NCI-H510A treated with DMSO at 0.1 percent for 48 hours (cell line): ENCODE measurements at places on chromosomes 1 and 21.

- DNase-seq = no peak
Observed at GRCh38 chr1:96256130-96256790, 465.3 kb upstream of the PTBP2 start.

DNA sequence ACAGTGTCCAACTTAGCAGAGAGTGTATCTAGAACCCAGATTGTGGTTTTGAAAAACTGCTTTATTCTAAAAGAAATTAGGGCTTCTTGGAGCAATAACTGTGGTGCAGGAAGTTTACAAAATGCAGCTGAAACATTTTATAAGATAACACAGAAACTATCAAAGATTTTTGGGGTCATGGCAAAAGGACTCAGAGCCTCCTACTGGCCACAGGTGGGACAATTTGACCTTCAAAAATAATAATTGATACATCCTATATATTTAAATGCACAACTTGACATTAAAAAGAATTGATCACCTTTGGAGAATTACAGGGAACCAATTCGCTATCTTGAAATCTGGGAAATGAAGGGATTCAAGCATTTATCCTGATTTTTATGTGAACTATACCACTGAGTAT lies 235.2 kb downstream of the RPS6KC1 start:
- DNase-seq = no peak

- DNase-seq = no peak
Observed at GRCh38 chr21:29748391-29749167, 191.2 kb downstream of the GRIK1 start.

GRCh38 chr1:156165083-156165482 lies 11.7 kb downstream of the SEMA4A start:
- no peak for DNase-seq

- peak; percentile 90 for DNase-seq
Observed at GRCh38 chr1:54542120-54542961, 5.7 kb upstream of the ACOT11 start.

DNA sequence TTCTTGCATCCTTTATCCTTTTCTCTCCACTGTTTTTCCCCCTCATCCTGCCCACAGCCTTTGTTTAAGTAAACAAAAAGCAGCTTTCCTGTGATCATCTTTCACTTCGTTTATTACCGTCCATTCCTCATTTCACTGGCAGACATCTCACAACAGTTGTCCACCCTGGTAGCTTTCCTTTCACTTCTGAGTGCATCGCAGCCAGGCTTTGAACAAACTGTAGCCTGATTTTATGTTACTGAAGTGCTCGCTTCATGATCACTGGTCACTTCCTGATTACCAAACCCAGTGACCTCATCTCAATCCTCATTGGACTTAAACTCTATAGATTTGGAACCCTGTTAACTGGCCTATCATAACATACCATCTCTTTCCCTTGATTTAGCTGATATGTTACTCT lies 67.7 kb downstream of the SDCCAG8 start:
- DNase-seq = peak; percentile 3

GRCh38 chr1:103469801-103470200 lies 55.7 kb upstream of the RNPC3 start:
- no peak for DNase-seq

DNA sequence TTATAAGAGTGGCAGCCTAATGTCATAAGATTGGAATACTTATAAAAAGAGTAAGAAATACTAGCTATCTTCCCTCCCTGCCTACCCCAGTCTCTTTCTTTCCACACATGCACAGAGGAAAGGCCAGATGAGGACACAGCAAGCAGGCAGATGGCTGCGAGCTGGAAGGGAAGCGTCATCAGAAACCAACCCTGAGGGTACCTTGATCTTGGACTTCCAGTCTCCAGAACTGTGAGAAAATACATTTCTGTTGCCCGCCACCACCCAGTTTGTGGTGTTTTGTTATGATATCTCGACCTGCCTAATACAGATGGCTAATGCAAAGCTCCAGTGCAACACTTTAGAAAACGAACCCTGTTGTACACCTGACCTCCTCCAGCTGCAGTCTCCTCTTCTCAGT lies 2.3 kb upstream of the OR2C3 start:
- DNase-seq = no peak

GRCh38 chr1:219639876-219640577 lies 27.1 kb upstream of the ZC3H11B start:
- DNase-seq = no peak

DNA sequence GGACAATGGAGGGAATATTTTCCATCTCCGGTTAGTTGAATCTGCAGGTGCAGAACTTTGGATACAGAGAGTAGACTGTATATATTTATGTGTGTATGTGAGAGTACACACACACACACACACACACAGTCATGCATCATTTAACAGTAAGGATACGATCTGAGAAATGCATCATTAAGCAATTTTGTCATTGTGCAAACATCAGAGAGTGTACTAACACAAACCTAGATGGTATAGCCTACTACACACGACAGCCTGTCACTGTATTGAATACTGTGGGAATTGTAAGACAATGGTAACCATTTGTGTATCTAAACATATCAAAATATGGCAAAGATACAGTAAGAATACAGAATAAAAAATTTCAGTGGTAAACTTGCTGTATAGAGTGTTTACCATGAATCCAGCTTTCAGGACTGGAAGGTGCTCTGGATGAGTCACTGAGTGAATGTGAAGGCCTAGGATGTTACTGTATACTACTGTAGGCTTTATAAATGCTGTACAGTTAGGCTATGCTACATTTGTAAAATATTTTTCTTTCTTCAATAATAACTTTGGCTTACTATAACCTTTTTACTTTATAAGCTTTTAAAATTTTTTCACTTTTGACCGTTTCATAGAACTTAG lies 138.5 kb downstream of the ZZZ3 start:
- DNase-seq = peak; percentile 57

DNA sequence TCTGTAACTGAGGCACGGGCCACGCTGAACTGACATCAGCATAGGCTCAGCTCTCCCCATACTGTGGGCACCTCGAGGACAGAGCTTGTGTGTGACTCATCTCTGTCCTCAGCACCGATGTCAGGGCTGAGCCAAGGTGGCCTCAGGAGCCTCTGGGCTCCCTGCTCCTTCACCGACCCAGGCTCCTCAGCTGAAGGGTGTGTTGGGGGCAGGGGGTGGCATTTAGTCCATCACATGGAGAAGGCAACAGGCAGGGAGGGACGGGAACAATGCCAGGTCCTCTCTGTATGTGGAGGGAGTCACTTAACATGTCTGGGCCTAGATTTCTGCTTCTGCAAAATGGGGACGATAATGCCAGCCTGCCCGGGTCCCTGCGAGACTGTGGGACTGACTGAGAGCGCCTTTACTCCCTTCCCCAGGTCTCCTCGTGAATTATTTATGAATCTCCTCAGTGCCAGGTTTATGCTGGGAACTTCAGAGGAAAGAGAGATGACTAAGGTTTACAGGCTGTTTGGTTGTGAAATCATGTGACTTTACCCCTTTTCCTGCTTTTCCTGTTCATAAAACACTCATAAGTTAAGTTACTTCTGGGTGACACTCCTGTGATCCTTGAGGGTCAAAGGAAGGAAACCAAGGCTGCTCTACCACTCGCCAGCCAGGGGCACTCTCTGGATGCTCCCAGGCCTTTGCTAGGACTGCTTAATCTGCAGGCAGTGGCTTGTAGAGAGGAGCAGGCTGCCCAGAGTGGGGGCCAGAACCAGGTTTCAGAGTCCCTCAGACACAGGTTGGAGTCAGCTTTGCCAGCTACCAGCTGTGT lies 16.2 kb downstream of the TTC39A start:
- no peak for DNase-seq

- DNase-seq = no peak
Observed at GRCh38 chr21:31537872-31538576, 121.5 kb upstream of the SOD1 start.

DNA sequence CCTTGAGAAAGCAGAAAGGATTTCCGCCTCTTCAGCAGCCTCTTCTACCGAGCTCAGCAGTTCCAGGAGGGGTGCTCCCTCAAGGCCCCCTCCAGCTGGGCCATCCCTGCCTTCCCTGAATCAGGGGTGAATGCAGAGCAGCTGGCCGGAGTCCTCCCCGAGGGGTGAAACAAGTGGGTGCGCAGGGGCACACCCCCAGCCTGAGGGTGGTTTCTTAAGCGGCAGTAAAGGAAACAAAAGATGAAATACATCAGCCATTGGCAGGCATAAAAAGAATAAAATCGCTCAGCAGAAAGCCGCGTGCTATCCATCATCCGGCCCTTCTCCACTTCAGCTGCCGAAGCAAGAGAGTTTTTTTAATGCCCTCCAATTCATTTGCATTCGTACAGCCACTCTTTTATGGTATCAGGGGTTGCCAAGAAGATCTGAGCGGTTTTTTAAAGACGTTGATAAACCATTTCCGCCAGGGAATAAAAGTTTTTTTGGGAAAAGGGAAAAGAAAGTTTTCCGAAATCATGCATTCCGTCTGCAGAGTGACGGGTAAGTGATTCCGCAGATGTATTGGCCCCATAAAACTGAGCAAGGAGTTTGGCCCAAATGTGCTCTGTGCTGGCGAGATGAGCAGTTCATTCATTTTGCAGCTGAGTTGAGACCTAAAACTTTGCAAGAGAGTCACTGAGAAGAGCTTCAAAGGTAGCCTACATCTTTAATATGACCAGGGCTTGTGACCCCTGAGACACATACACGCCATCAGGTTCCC lies 73.7 kb upstream of the ZC3H12A start:
- DNase-seq = no peak

GRCh38 chr1:57118948-57119603 lies 153.3 kb upstream of the C8B start:
- DNase-seq = peak; percentile 34

GRCh38 chr21:29074783-29075182 lies 1.3 kb upstream of the CCT8 start:
- DNase-seq = no peak

DNA sequence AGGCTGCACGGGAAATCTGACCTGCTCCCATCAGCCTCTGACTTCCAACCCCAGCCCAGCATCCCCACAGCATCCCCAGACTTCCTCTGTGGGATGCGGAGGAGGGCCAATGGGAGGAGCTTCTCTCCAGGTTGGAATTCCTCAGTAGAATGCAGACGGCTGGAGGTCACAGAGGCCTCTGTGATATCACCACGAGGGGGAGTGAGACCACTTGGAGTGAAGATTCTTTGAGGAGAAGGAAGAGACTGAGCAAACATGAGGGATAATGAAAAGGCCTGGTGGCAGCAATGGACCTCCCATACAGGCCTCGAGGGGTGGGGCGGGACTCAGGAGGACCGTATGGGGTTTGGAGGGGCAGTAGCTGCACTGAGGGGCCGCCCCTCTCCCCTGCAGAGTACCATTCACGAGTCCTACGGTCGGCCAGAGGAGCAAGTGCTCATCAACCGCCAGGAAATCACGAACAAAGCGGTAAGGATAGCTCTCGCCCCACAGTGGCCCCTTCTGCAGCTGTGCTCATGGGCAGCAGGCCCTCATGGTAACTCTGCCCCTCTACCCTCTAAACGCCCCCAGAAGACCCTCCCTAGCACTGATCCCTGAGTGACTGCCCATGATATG lies at the start of gene CATSPER4:
TSS of gene CATSPER4 (plus strand) at position 230 of the 615 bp plus-strand sequence. CDS start at position 256, 26 bp downstream.
- no peak for DNase-seq

DNA sequence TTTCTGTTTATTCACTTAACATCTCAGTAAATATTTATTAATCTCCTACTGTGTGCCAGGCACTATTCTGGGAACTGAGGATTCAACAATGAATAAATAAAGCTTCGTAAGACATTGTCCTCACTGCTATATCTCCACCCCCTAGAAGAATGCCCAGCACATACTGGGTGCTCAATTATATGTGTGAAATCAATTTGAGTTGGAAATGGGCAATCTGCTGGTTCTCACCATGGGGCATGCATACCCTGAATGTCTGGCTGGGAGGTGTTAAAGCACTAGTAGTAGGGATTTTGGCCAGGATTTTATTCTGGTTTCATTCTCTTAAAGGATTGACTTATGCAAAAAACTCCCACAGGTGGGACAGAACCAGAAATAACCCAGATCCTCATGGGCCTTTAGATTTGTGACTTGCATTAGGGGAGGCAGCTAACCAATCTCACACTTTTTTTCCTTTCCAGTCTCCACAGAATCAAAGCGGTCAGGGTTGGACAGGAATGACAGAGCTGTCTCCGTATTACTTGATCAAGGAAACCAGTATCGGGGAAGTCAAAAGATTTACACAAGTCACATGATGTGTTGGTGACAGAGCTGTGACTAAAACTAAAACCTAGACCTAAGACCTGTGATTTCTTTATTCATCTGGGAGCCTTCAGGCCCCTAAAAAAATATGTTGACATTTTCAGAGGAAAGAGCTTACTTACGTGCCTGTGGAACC lies 12.8 kb downstream of the GFI1 start:
- DNase-seq = no peak

- peak; percentile 26 for DNase-seq
Observed at GRCh38 chr1:161943737-161944136, 79.9 kb downstream of the OLFML2B start.

DNA sequence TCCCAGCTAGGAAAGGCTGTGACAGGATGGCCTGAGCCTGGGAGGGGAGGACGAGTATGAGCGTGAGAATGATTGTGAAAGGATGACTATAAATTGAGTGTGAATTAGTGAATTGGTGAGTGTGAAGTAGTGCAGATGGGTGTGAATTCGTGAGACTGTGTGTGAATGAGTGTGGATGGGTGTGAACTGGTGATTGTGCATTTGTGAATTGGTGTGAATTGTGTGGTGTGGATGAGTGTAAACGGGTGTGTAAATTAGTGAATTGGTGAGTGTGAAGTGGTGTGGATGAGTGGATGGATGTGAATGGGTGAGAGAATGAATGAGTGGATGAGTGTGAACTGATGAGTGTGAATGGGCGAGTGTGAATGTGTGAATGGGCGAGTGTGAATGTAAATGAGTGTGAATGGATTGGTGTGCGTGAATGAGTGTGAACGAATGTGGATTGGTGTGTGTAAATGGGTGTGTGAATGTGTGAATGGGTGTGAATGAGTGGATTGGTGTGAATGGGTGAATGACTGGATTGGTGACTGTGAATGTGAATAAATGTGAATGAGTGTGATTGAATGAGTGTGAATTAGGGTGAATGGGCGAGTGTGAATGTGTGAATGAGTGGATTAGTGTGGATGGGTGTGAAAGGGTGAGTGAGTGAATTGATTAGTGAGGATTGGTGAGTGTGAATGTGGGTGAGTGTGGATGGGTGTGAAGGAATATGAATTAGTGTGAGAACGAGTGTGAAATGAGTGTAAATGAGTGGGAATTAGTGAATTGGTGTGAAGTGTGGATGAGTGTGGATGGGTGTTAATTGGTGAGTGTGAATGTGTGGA lies 7.7 kb upstream of the MXRA8 start:
- no peak for DNase-seq

DNA sequence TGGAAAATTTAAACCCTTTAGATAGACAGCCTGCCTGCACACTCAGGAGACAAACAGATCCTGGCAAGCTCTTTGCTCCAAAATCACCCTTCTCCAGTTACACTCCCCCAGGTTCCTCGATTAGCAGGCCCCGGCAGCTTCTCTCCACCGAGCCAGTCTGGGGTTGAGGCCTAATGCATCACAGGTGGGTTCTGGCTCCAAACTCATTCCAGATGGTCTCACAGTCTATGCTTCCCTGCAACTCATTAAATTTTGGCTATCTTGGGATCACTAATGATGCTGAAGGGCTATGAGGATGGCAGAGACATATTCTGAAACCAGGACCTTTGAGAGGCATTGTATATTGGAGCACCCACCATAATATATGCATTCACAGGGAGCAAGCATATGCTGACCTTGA lies 559.8 kb upstream of the USP24 start:
- no peak for DNase-seq

GRCh38 chr1:53400761-53401674 lies 58.2 kb upstream of the DMRTB1 start:
- no peak for DNase-seq

GRCh38 chr1:10687782-10688408 lies 108.6 kb downstream of the CASZ1 start:
- no peak for DNase-seq

GRCh38 chr1:232334811-232335210 lies 295.1 kb downstream of the SIPA1L2 start:
- DNase-seq = no peak

- DNase-seq = no peak
Observed at GRCh38 chr1:87346130-87346814, 17.6 kb downstream of the LMO4 start.
